ENCODE measurements at places on chromosomes 1 and 21.

GRCh38 chr1:15007842-15008241, 145.7 kb upstream of the TMEM51 start:
- DNase-seq, result no peak

- no peak for DNase-seq
Measured at GRCh38 chr1:208251015-208251414, 6.8 kb upstream of the PLXNA2 start.

DNA sequence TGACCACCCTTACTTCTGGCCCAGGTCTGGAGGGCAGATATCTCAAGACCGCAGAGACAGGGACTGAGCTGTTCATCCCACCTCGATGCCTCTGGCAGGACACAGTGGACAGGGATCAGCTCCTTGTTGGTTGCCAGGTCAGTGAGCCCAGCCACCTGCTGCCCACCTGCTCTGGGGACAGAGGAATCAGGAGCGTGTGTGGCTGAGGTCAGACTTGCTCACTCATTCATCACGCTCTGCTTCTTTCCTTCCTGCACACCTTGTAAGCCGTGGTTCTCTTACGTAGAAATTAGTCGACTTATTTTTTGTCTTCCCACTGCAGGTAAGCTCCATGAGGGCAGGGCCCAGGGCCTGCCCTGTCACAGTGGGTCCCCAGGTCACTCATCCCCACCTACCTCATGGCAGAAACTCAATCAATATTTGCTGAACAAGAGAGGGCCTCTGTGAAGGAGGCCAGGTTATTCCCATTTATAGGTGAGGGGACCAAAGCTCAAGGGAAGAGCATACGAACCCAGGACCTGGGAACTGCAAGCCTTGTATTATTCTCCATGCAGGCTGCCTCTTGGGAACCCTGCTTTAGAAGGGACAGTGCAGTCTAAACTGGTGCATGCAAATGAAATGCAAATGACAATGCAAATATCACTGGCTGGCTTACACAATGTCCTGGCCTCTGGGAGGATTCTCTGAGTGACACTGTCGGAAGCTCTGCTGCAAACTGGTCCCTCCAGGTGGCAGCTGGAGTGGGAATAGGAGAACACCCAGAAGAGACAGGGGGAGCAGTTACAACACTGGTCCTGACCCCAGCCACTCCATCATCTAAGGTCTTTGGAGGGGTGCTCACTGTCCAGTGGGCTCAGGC, 58.4 kb upstream of the PAX7 start:
- no peak for DNase-seq

GRCh38 chr1:83718338-83718737, 280.6 kb downstream of the TTLL7 start:
- DNase-seq, result no peak

DNA sequence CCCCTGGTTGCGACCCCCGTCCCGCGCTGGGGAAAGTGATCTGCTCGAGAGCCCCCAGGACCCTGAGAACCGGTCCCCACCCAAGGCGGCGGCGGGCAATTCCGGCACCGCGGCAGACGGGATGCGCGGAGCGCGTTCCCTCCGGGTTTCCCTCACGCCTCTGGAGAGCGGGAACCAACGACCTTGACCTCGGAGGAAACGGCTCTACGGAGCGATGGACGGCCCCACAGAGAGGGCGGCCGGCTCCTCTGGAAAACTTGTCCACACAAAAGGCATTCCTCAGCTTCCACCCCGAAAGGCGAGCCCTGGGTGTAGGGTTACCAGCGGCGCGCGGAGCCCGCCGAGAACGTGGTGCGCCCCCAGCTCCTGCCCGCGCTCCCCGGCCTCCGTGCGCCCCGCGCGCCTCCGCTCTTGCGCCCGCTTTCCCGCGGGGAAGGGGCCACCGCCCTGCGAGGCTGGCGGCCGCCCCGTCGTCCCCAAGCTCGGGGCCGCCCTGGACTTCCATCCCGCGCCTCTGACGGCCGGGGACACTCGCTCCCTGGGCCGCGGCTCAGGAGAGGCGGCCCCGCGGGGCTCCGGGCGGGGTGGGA, 391 bp upstream of the KIAA1614 start:
- DNase-seq, result no peak

DNA sequence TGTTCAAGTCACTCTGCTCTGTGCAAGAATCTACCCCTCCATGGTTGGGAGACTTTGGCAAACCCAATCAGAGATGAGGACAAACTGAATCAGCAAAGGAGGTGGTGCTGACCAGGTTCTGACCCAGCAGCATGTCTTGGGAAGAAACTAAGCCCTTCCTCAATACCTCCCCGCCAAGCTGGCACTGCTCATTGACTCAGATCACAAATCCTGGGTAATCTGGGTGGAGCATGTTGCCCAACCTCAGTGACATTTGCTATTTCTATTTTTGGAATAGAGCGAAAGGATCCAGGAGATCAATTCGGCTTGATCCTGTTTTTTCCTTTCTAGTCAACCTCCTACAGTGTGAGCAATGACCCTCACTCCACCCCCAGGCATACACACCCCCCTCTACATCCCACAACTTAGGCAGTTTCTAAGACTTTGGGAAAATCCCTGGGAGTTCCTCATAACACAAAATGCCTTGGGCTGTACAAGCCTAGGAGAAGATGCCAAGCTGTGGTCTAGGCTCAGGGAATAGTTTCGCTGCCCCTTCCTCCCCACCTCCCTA, 166.8 kb upstream of the KCNJ6 start:
- no peak for DNase-seq

- DNase-seq, result no peak
Measured at GRCh38 chr1:70290218-70290617, 64.3 kb downstream of the ANKRD13C start.

DNA sequence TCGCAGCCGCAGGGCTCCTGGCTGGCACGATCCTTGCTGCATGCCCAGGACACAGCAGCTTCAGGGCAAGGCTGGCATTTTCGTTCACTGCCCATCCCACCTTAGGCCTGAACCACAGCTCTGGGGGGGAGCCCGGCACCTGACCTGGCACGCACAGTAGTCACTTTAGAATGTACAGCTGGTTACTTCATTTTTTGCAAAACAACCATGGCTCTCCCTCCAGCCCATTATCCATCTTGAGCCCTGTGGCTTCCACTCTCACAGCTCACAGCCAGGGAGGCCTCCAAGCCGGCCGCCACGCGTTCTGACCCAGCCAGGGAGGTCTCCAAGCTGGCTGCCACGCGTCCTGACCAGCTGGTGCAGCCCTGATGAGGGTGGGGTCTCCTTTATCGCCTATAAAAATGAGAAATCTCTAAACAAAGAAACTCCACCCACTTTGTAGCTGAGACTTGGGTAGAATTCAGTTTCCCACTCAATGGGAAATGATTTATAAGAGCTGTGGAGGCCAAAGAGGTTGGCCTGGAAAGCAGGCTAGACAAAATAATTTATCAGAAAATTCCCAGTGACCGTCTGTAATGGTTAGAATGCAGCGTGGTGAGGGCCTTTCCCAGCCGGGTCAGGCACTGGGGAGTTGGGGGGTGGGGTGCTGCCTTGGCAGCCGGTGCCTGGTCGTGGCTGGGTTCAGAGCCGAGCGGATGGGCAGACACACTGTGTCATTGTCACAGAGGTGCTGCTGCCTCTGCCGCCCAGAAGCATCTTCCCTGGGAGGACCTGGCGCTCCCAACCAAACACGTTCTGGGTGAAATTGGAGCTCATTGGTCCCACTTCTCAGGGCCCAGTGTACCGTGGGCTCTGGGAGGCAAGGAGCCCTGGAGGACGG, 54.6 kb upstream of the ACTRT2 start:
- DNase-seq, result no peak

GRCh38 chr1:70718086-70718630, 307.1 kb downstream of the CTH start:
- no peak for DNase-seq

- no peak for DNase-seq
Measured at GRCh38 chr1:179155615-179156014, 73.7 kb downstream of the TOR3A start.

DNA sequence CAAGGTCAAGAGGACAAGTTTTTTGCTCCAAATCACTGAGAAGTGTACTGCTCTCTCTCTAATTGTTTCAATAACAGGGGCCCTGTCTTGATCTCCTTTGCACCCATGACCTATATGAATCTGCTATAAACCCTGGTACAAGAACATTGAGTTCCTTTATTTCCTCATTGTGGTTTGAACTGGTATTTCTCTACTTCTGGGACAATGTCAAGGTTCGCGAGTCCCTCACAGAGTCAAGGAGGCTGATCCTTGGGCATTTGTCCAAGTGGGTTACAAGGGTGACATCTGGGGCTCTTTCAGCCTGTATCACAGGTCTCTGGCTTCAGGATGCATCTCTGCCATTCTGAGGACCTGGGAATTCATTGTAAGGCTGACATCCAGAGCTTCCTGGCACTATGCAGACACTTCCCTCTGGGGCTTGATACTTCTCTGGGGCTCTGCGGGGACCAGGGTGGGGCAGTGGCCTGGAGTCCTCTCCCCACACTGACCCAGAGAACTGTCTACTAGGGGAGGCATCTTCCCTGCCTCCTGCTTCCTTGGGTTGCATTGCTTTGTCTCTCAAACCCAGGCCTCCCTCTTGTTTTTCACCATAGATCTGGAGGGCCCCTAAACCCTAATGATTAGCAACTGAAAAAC, 22.5 kb upstream of the ZNF648 start:
- no peak for DNase-seq

DNA sequence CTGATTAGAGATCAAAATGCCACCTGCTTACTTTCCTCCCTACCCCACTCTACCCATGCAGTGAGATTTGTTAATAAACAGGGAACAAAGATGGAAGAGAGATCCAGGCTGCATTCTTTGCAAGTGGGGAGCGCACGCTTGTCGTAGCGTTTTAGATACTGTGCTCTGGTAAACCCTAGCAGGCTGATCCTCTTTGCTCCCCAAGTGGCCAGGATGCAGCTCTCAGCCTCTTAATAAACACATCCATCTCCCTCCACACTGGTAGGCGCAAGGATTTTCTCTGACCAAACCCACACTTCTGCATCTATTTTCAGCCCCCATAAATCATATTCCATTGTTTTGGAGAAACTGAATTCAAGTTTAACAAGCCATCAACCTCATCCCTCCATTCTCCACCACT, 2.9 kb downstream of the PGBD5 start:
- no peak for DNase-seq

- DNase-seq, result no peak
Measured at GRCh38 chr1:50610563-50610962, 187.3 kb upstream of the DMRTA2 start.

GRCh38 chr21:45972353-45972715, 9.2 kb upstream of the COL6A1 start:
- no peak for DNase-seq

- DNase-seq, result no peak
Measured at GRCh38 chr1:164743976-164744375, 185.0 kb downstream of the PBX1 start.

DNA sequence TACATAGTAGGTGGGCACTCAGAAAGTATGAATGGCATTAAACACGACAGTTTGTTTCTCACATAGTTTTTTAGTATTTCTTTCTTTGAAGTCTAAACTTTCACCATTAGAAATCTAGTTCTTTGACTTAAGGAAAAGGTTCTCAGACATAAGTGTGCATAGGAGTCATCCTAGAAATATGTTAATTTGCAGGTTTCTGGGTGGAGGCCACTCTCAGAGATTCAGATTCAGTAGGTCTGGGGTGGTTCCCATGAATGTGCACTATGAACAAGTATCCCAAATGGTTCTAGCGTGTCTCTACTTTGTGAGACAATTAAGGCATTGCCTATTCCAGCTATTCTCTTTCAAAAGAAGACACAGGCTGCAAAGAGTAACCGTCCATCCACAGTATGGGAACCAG, 119.3 kb downstream of the NGF start:
- DNase-seq, result no peak

GRCh38 chr1:98914547-98914946, 90.1 kb downstream of the PLPPR5 start:
- no peak for DNase-seq

GRCh38 chr1:66537718-66538117, 3.8 kb downstream of the SGIP1 start:
- DNase-seq, result no peak

DNA sequence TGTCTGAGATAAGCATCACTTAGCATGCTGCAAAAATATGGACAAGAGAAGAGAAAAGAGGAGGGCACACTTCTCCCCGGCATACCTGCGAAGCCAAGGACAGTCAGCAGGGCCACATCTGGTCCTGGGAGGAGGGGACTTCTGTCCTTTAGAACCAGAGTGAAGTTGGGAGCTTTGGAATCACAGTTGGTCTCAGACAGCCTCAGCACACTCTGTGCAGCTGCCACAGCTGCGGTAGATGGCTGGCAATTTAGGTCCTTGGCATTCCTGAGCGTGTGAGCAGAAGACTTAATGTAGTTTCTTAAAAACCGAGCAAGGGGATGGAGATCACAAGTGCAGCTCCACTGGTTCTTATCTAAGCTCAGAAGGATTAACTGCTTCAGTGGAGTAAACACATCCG, 32.3 kb downstream of the LRRC53 start:
- DNase-seq, result no peak

GRCh38 chr1:46315669-46316403, 12.3 kb downstream of the UQCRH start:
- DNase-seq, result no peak
